Epithelial cell of umbilical artery (primary cell): ENCODE measurements at places on chromosomes 2 and 18. TPM values are rescaled to one million over a fixed set of nuclear protein-coding genes. Genes with fewer than 3 reads are reported as not detected.

The ZNF396 gene
- 0.32 and 0.76 TPM in 2 replicates for total RNA-seq

The CDH20 gene
- not detected in 2 replicates for total RNA-seq

The UGT1A10 gene
- not detected in 2 replicates for total RNA-seq

The CKAP2L gene
- total RNA-seq: 4.2 and 6.7 TPM in 2 replicates

The TUBA4B gene
- not detected in 2 replicates for total RNA-seq

The AQP12B gene
- total RNA-seq: not detected in 2 replicates

The SPATA3 gene
- total RNA-seq: not detected in 2 replicates

The FIGN gene
- 0.65 and 1.1 TPM in 2 replicates for total RNA-seq

The SKOR2 gene
- total RNA-seq: not detected in 2 replicates

The NMUR1 gene
- under 0.01 TPM in 1 of 2 replicates, not detected in the other for total RNA-seq

The NEU2 gene
- not detected in 2 replicates for total RNA-seq

The SMCHD1 gene
- total RNA-seq: 52.3 and 68.8 TPM in 2 replicates

The CD8B2 gene
- not detected in 2 replicates for total RNA-seq

The KHK gene
- total RNA-seq: 1.3 and 5.2 TPM in 2 replicates

The COL3A1 gene
- total RNA-seq: 24.0 and 46.7 TPM in 2 replicates

The UGT1A3 gene
- not detected in 2 replicates for total RNA-seq

The NYAP2 gene
- total RNA-seq: not detected in 2 replicates

The IGFBP2 gene
- 151 and 164 TPM in 2 replicates for total RNA-seq

The RNF125 gene
- total RNA-seq: 0.30 and 0.65 TPM in 2 replicates

The RSAD2 gene
- 4.2 and 99.7 TPM in 2 replicates for total RNA-seq

The DCDC2C gene
- not detected in 2 replicates for total RNA-seq

The OR6B2 gene
- not detected in 2 replicates for total RNA-seq

The HMSD gene
- total RNA-seq: 0.15 and 0.65 TPM in 2 replicates

The STARD6 gene
- not detected in 2 replicates for total RNA-seq

The CHRNG gene
- total RNA-seq: not detected in 2 replicates

The CLEC4F gene
- 0.15 TPM in 1 of 2 replicates, not detected in the other for total RNA-seq

The IL36B gene
- not detected in 2 replicates for total RNA-seq

The TRIM43 gene
- not detected in 2 replicates for total RNA-seq

The PSTPIP2 gene
- 7.4 and 7.8 TPM in 2 replicates for total RNA-seq

The MTX2 gene
- total RNA-seq: 33.7 and 38.3 TPM in 2 replicates

The PARD3B gene
- total RNA-seq: 5.8 and 7.9 TPM in 2 replicates

The C2orf80 gene
- not detected in 2 replicates for total RNA-seq

The CNNM3 gene
- 5.9 and 6.2 TPM in 2 replicates for total RNA-seq

The CHRND gene
- not detected in 2 replicates for total RNA-seq

The SPP2 gene
- total RNA-seq: not detected in 2 replicates

The CD302 gene
- 4.5 and 5.5 TPM in 2 replicates for total RNA-seq

The DIS3L2 gene
- 19.8 and 20.7 TPM in 2 replicates for total RNA-seq

The CCBE1 gene
- total RNA-seq: 0.97 and 1.2 TPM in 2 replicates

The SLC9A4 gene
- total RNA-seq: not detected in 2 replicates

The TWIST2 gene
- 0.65 and 0.91 TPM in 2 replicates for total RNA-seq

The QPCT gene
- 20.8 and 27.2 TPM in 2 replicates for total RNA-seq

The SLC4A3 gene
- total RNA-seq: under 0.01 TPM in 1 of 2 replicates, not detected in the other

The CDH7 gene
- total RNA-seq: under 0.01 TPM in 1 of 2 replicates, not detected in the other

The SLC19A3 gene
- total RNA-seq: under 0.01 and 0.15 TPM in 2 replicates
